Stimulated activated CD4-positive, alpha-beta T cell treated with anti-CD3 and anti-CD28 coated beads, Interleukin-1b, Interleukin-23, amount 100 ng/mL, for 48 hours (primary cell): ENCODE measurements at places on chromosomes 3 and 15.

GRCh38 chr3:60979461-60980341 is 271.6 kb downstream of the FHIT start:
- no peak for DNase-seq

DNA sequence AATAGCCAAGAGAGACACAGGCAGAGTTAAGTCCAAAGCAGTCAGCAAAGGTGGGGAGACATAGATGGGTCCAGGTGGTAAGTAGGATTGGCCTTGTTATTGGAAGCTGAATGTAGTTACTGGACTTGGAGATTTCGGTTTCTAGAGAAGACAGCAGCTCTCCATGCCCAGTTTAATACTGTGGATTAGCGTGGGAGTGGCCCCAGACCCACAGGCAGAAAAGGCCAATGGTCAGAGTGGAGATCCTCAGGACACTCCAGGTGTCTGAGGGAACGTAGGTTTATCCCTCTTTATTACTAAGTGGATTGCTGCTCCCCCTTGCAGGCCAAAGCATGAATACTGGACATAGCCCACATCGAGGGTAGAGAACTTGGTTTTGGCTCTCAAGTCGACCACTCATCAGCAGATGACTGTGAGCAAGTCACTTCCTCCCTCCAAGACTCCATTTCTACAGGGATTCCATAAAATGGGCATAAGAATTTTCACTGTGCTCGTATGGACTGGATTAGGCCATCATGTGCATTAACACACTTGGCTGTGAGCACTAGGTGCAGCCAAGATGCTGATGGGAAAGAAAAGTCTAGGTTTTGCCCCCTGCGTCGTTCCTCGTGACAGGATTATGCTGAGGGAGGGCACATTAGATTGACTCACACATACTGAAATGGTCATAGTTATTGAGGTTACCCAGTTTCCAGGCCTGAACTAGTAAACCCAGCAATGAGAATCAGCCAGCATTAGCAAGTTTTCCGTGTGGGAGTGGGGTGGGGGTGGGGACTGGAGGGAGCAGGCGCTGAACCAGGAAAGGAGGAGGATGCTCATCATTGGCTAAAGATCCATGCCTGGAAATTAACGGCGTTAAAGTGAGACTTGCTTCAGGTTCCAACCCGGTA is 225.2 kb upstream of the TPRG1 start:
- no peak for DNase-seq

DNA sequence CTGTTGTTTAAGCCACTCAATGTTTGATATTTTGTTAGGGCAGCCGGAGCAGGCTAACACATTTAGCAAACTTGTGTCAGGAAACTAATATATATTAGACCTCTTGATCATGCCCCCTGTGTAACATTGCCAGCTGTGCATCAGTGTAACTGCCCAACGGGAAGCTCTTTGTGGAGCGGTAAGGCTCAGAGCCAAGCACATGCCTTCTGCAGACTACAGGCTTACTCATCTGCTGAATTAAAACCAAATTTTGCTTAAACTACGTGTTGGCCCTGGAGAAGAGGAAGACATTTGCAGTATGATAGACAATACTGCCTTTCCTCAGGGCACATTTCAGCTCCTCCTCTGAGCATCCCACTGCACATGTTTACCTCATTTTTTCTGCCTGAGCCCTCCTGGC is 50.5 kb upstream of the KCNMB2 start:
- DNase-seq = no peak

- DNase-seq = no peak
Observed at GRCh38 chr15:22904736-22905135, 66.3 kb downstream of the NIPA2 start.

GRCh38 chr3:130242850-130243569 is 102.5 kb upstream of the COL6A5 start:
- no peak for DNase-seq

DNA sequence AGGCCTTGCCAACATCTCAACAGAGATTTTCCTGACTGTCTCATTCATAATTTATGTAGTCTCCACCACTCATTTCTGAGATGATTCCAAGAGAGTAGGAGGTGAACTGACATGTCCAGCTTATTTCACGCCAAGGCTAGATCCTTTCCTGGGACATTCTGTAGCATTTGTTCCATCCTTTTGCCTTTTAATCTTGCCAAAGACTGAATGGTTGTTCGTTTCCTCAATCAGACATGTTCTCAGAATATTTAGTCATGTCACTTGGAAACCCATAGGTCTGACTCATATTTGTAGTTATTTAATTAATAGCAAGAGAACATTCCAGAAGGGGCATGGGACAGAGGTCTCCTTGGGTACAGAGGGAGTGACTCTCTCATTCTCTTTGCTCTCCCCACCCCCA is 80.9 kb downstream of the DHX36 start:
- no peak for DNase-seq

DNA sequence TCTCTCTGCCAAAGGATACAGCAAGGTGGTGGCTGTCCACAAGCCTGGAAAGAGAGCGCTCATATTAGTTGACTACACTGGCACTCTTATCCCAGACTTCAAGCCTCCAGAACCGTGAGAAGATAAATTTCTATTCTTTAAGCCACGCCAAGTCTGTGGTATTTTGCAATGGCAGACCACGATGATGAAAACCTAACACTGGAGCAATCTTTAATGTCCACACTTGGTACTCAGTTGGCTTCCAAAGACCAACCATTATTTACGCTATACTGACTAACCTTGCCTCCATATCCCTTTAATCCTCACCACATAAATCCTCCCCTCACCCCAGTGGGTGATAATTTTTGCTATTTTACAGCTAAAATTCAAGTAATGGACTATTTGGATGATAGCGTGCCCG is 16.9 kb upstream of the LACTB start:
- no peak for DNase-seq

DNA sequence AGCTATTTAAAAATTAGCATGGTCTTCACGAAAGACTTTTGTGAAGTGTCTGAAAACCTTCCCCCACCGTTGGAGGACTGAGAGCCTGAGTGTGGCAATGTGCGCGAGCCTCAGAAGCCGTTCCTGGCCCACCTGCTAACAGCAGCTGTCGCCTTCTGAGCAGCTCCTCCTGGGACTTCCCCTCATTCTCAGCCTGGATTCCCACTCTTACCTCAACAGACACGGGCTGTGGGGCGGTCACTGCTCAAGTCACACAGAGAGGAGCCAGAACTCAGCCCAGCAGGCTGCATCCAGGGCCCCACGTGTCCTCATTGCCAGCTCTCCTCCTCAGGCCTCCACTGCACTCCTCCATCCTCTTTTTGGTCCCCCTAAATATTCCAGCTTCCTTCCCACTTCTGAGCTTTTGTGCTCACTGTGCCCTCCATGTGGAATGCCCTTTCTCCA is 7.8 kb downstream of the DNASE1L3 start:
- DNase-seq = no peak

DNA sequence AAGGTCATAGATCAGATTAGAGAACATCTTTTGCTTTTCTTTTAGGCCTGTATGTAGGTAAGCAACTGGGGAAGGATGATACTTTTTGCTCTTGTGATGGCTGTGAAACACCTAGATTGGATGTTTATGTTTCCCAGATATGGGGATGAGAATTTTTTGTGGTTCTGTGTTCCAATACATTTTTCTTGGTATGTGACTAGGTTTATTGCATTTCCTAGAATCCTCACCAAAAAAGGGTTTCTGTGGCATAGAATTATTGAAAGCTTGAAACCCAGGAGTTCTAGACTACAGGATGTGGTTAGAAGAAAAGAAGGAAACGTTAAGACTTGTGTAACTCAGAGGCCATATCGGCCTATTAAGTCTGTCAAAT is 25.8 kb downstream of the OXNAD1 start:
- DNase-seq = no peak

- no peak for DNase-seq
Observed at GRCh38 chr3:27081992-27082607, 287.1 kb downstream of the NEK10 start.

GRCh38 chr3:150414258-150414657 is 6.2 kb downstream of the TSC22D2 start:
- DNase-seq = no peak

- DNase-seq = no peak
Observed at GRCh38 chr3:160331127-160331937, 67.7 kb downstream of the IFT80 start.

- DNase-seq = no peak
Observed at GRCh38 chr15:25492315-25492714, 53.5 kb upstream of the UBE3A start.

GRCh38 chr3:126056681-126057500 is 27.0 kb downstream of the SLC41A3 start:
- no peak for DNase-seq
